ENCODE measurements at places on chromosomes 2 and 18.

- no peak for DNase-seq
These were observed 152.3 kb downstream of the ANTXR1 start for GRCh38 chr2:69165091-69165880.

GRCh38 chr18:6728809-6729246, 688 bp upstream of the ARHGAP28 start:
- no peak for DNase-seq

DNA sequence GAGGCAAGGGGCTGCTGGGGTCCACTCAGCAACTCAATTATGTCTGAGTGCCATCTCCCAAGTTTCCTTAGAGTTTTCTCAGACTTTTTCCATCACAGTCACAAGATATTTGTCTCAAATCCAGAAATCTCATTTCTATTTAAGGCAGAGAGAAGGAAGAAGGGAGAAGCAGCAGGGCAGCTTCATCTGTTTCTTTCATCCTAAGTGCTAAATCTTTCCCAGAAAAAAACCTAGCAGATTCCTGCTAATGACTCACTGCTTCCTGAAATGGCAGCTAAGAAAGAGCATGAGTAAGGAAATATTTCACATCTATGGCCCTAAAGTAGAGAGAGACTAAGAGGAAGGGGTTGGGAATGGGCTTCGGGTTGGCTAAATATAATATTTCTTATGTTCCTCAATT, 88.0 kb downstream of the KYNU start:
- peak; percentile 24 for DNase-seq

GRCh38 chr2:26430826-26431225, 29.1 kb downstream of the DRC1 start:
- peak; percentile 27 for DNase-seq

DNA sequence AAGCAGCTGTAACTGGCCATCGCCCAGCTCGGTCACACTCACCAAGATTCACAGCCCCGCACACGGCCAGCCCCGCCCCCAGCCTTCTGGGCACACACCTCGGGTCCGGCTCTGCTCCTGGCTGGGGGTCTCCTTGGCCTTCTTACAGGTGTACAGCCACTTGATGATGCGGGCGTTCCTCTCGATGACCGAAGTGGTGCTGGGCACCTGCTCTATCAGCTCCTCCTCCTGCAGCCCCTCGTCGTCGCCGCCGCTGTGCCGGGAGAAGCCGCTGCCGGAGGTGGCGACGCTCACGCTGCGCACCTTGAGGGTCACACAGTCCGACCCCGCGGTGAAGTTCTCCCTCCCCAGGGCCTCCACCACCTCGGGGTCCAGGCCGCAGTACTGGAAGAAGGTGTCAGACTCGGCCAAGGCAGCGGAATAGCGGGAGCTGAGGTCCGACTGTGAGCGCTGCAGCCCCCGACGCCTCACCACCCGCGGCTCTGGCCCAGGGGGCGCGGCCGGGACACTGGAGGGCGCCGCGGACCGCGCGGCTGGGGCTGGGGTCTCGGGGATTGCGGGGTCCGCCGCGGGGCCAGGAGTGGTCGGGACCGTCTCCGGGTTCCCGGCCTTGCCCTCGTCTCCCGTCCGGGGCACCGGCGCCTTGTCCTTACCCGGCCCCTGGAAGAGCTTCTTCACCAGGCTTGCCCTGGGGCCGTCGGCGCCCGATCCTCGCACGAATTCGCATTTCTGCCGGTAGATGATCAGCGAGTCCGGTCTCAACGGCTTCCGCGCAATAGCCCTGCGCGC, 769 bp downstream of the FAM110C start:
- no peak for DNase-seq

- DNase-seq = no peak
These were observed 41.5 kb downstream of the PMAIP1 start for GRCh38 chr18:59941331-59941730.

DNA sequence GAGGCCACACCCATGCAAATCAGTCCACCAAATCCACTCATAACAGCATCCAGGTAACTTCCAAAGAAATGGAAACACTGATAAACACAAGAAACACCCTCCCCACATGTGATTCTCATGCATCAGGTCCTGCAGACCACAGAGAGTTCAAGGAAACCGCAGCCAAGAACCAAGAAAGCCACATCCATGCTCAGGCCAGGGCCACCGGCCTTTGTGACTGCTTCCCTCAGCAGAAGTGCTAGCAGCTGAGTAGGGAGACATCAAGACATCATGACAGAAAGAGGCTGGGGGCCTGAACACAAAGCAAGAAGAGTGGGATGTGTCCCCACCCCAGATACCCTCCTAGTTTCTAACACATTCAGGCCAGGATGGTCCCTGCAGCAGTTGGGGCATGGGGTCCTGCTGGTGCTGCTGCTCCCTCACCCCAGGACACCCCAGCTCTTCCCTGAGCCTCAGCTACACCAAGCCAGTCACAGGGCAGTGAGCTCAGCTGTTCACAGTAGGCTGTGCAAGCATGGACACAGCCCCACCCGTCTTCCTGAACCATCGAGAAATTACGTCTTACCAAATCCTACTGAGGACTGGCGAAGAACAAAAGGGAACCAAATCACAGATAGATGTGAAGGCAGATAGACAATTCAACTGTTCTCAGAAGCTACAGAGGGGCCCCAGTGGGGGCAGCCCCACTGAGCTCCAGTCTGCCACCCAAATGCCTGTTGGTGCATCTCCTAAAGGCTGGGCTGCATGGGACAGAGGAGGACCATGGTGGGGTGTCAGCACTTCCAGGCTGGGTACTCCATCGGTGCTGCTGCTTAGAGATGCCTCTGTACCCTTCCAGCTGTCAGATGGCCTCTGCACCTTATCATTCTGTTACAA, 60.9 kb downstream of the HDAC4 start:
- no peak for DNase-seq

DNA sequence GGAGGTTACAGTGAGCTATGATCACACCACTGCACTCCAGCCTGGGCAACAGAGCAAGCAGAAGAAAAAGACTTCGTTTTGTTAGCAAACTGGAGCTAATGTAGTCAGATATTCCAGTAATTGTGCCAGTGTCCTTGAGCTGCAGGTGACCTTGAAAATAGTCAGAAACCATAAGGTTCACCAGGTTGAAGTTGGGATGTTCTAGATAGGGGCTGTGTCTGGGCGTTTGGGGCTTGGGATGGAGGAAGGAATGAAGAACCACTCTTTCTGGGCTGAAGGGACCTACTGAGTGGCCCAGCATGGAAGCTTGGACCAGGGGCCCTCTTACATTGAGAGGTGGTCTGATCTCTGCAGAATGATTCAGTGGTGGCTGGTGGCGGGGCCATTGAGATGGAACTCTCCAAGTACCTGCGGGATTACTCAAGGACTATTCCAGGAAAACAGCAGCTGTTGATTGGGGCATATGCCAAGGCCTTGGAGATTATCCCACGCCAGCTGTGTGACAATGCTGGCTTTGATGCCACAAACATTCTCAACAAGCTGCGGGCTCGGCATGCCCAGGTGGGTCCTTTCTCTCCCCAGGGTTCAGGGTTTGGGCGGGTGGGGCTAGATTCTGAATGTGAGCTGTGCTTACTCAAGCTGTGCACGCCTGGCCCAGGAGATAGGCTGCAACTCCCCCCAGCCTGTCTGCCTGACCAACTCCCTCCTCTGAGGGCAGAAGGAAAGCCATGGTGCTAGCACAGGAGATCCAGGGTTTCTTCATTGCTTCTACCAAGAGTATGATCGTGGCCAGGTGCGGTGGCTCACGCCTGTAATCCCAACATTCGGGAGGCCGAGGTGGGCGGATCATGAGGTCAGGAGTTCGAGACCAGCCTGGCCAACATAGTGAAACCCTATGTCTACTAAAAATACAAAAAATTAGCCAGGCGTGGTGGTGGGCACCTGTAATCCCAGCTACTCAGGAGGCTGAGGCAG, 17.1 kb downstream of the CCT7 start:
- DNase-seq = no peak

DNA sequence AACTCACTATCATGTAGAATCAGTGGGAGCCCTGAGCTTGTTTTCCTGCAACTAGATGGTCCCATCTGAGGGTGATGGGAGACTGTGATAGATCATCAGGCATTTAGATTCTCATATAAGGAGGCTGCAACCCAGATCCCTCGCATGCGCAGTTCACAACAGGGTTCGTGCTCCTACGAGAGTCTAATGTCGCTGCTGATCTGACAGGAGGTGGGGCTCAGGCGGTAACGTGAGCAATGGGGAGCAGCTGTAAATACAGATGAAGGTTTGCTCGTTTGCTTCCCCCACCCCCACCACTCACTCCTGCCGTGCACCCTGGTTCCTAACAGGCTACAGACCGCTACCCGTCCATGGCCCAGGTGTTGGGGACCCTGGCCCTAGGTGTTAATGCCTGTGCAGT, 113.6 kb downstream of the RNF144A start:
- no peak for DNase-seq

DNA sequence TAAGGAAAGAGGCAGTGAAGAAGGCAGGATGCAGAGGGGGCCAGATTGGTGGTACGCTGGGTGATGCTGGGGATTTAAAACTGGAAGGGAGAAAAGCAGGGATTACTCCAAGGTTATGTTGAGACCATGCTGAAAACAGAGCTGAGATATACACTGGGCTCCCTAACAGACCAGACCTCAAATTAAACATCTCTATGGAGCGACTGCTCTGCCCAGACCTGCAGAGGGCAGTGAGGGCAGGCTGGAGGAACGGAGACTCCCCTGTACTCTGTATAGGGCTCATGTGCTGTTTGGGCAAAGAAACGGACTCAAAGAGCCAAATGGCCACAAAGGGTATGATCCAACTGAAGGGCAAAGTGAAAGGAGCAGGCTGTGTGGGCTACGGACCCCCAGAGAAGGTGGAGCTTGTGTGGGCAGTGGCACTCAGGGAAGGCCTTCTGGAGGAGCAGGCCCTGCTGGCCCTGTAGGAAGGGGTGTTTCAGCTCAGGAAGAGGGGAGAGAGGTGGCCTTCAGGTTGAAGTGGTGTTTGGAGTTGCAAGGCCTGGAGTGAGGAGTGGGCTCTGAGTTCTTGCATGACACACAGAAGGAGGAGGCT, 4.8 kb upstream of the CELF4 start:
- no peak for DNase-seq

GRCh38 chr2:186771395-186771794, 77.5 kb downstream of the FAM171B start:
- peak; percentile 33 for DNase-seq

- DNase-seq = peak; percentile 25
These were observed 108.9 kb upstream of the XPO1 start for GRCh38 chr2:61647044-61647443.

GRCh38 chr18:78630356-78630755, 349.3 kb upstream of the SALL3 start:
- DNase-seq = no peak

DNA sequence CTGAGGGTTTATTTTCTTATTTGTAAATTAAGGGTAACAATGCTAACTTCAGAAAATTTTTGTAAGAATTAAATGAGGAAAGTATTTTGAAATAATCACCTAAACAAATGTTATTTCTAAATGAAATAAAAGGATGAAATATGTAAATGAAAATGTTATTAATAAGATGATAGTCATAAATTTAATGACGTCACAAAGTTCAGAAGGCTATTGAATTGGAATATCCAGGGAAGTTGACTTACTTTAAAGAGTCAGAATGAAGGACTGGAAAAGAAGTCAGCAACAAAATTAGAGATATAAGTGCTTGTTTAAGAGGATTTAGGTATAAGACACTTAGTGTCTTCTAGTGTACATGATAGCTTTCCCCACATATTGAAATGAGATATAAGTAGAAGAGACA, 732.6 kb upstream of the CDH7 start:
- DNase-seq = no peak

- no peak for DNase-seq
These were observed 52.3 kb downstream of the KLF7 start for GRCh38 chr2:207113414-207113813.

DNA sequence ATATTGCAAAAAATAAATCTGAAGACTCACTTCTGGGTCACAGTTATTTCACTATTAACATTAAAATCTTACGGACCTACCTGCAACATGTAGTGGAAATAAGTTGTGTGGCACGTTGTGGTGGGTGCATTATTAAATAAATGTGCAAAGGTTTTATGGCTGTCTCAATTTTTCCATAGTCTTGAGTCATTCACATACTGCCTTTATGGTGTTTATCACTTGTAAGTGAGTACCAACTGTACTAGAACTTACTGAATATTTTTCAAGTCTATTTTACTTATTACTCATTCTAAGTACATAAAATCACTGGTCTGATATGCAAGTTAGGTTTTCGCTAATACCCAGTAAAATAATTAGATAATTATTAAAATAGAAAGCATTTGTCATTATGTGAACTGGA, 47.6 kb upstream of the SLC30A6 start:
- DNase-seq = no peak

DNA sequence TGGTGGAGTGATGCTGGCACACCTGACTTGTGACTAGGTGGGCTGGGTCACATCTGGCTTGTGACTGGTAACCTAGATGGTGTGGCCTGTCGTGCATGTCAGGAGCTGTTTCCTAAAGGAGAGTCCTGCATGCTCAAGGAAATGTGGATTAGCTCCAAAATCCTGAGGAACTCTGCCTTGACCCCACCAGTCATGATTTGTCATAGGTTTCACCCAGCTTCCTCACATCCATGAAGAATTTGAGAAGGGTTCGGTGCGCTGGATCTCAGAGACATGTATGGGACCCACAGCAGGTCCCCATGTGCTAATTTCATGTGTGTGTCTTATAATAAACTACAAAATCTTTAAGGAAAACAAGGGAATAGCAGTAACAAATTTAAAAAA, 107.2 kb downstream of the COL6A3 start:
- DNase-seq = no peak

DNA sequence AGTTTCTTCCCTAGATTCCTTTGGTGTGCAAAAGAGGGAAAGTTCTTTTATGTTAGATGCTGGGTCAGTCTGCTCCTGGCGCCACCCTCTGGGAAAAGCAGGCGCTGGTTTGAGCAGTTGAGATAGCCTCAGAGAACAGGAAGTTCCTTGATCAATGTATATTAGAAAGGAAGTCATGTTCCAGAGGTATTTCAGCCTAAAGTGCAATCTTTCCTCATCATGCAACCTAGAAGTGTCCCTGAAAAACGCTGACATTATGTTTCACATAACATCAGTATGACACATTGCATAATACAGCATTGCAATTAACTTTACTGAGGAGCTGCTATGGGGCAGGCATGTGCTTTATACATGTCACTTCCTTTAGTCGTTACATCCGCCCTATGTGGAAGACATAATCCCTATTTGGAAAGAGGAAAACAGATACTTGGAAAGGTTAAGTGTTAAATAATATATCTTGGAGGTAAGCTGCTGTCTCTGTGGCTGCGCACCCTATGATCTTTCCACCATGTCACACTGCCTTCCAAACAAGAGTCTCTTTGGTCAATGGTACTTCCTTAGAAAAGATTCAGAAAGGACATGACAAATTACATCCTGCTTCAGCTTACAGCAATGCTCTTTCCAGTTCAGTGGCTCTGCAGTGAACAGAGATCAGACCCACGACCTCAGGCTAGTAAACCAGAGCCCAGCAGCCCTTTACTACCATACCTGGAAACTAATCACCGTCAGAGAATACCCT, 369.7 kb downstream of the RAD51AP2 start:
- peak; percentile 18 for DNase-seq

- DNase-seq = peak; percentile 5
These were observed 472.2 kb upstream of the DCC start for GRCh38 chr18:51867767-51868166.

DNA sequence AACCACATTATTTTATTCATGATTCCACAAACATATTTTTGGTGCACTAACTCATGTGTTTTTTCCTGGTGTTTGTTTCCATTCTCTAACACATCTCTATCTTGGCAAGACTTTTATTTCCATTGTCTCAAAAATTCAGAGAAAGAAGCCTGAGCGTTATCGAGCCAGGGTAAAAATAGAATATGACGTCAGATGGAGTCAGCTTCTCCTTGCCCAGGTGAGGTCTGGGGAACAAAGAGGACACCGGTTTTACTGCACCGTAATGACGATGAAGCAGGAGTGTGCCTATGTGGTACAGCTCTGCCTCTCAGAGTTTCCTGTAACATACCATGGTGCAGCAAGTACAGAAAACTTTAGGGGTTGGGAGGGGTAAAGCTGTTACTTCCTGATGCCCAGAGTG, 661.6 kb downstream of the PLCL1 start:
- DNase-seq = no peak

Data from brain microvascular endothelial cell (primary cell).